ENCODE measurements at places on chromosomes 1 and 21.
A peak's percentile ranks its signal among the peaks of the same experiment; 100 is the strongest.

DNA sequence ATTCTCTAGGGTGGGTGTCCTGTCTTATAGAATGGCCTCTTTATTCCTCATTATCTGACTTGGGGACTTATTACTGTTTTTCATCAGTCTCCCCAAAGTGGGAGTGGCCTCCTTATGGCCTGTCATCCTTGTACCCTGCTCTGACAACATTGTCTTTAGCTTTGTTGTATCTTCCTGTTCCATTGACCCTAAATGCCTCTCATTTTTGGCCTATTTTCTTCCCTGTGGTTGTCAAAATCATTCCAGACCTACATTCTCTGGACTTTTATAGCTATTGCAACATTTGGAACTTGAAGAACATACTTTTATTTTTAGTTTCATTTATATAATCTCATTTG, 9.7 kb downstream of the SFT2D2 start:
- no peak for DNase-seq

GRCh38 chr1:178284058-178284457, 190.2 kb downstream of the RASAL2 start:
- peak; percentile 19 for DNase-seq

GRCh38 chr1:209657140-209657879, 5.1 kb upstream of the LAMB3 start:
- peak; percentile 83 for DNase-seq

DNA sequence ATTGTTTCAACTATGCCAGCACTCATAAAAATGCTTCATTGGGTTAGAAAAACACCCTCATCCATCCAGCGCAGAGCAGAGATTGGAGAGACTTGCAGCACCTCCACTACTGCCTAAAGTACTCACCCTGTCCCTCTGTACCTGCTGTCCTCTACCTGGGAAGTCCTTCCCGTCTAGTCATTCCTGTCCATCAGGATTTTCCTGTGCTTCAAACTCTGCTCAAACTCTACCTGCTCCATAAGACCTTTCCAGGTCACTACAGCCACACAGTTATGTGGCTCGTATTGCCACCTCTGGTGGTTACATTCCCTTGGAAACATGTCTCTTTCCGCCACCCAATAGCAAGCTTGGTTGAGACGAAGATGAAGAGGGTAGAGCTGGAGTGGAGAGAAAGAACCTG, 7.2 kb downstream of the OVGP1 start:
- no peak for DNase-seq

DNA sequence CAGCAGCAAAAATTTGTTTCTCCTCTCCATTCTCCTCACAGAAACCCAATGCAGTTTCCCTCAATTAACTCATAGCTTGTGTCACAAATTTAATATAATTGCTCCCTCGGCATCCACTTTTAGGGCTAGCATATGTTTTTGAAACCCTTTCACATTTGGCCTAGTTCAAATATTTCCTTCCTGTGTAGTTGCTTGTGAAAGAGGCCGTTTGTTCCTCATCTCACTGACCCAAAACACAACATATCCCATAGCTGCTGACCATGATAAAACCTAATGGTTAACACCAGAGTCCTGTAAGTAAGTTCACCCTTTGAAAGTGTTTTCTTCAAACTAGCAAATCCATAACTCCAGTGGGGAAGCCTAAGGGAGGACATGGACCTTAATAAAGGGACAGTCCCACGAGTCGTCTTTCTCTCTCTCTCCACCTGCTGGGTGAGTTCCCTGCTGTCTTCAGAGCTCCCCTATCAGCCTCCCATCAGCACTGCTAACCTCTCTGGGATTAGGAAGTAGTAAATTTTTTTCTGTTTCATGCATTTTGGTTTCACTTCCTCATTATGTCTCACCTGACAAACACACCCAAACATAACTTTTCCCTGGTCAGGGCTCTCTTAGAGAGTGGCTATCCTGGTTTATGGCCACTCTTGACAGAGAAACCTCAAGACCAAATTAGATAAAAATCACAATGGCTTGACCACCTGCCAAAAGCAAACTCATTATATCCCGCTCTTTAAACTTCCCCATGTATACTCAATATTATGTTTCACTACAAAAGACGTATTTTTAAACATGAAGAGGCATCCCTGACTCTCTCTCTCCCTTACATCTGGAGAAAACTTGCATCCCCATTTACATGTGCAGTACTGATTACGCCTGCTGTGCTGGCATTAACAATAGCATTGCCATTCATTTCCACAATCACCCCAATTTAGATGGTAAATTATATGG, 177.7 kb upstream of the HP1BP3 start:
- no peak for DNase-seq

DNA sequence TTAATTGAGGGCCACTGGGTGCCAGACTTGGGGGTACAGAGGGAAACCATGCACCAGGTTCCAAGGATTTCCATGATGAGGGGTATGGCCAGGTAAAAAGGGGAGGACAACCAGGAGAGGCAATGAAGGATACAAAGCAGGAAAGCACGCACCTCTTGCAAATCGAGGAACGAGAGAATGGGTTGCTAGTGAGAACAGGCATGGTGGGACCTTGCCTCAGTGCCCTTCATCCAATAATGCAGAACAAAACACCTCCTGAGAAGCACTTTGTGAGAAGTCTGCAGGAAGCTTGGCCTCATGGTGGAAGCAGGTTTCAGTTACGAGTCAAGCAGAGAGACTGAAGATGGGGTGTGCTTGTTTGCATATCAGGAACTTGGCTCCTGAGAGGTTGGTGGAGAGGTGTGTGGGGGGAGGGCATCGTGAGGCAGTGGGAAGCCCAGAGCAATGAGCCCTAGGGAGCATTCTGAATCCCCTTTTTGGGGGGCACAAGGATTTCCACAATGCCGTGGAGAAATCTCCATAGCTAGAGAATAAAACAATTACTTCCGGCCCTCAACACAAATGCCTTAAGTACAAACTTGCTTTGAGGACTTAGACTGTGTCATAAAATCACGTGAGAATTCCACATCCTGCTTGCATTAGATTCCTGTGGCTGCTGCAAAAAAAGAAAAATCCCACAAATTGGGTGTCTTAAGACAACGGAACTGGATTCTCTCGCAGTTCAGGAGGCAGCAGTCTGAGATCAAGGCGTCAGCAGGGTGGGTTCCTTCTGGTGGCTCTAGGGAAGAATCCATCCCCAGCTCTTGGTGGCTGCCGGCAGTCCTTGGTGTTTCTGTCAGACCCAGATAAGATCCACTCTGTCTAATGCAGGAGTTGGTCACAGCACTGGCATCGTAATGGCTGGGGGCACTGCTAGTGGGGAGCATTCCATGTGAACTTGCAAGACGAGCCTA, 54.9 kb upstream of the BACE2 start:
- no peak for DNase-seq

DNA sequence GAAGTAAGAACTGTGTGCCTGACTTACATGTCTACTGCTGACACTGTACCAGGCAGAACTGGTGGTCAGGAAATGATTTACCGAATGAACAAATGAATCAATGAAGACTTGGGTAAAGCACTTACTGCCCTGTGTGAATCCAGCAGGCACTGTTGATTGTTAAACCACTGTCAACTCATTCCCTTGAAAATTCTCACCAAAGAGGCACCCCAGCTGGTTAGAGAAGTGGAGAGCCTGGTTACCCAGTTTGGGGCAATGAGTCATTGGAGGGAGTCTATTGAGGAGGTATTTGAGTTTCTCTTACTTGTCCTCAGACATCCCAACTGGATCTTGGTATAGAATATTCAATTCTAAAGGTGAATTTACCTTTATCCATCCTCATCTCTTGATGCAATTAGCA, 34.2 kb downstream of the JUN start:
- DNase-seq, result no peak

GRCh38 chr1:104761961-104762570, 1012.4 kb downstream of the AMY1C start:
- DNase-seq, result no peak

- DNase-seq, result no peak
These were observed 17.7 kb upstream of the GFI1 start for GRCh38 chr1:92504291-92505014.

DNA sequence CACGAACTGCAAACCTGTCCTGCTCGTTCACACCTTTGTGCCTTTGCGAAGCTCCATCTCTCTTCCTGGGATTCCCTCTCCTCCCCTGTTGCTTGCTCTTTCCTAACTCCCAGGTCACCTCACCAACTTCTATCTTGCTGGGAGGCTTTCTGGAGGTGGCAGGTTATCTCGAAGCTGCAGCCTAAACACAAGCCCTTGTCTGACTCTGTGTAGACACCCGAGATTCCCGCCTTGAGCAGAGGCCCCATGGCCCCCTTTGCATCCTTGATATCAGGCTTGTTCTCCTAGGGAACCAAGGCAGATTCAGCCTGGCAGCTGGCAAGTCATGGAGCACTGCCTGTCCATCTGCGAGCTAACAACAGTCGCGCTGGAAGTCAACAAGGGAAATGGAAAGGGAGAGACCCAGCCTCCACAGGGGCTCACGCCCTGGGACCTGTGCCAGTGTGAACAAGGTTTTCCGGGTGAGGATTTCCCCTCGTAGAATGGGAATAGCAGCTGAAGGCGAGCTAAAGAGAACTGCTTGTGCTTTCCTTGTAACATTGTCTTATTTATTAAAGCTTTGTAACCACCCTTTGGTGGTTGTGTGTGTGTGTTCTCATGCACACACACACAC, 109.5 kb upstream of the JUN start:
- no peak for DNase-seq

- no peak for DNase-seq
These were observed 72.4 kb upstream of the TRAPPC10 start for GRCh38 chr21:43939443-43940328.

DNA sequence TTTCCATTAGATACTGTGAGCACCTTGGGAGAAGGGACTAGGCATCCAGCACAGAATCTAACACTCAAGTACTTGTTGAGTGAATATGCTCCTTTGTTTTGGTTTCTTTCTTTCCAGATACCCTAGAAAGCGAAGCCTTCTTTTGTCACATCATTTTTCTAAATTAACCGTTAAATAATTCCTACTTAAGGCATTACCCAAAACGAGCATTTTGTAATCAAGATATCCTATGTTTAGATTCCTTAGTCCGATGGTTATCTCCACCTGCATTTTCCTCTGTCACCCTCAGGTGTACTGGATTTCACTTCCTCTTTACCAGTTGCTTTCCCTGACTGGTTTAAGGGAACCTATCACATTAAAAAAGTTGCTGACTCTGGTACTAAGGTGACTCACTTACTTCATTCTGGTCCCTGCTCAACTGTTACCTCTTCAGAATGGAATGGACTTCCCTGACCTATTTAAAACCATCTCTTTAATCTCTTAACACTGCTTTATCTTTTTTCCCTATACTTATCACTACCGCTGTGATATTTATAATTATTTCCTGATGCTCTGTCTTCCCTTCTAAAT, 3.2 kb downstream of the B3GALNT2 start:
- peak; percentile 15 for DNase-seq

GRCh38 chr1:228754646-228755268, 19.5 kb downstream of the RHOU start:
- DNase-seq, result no peak

DNA sequence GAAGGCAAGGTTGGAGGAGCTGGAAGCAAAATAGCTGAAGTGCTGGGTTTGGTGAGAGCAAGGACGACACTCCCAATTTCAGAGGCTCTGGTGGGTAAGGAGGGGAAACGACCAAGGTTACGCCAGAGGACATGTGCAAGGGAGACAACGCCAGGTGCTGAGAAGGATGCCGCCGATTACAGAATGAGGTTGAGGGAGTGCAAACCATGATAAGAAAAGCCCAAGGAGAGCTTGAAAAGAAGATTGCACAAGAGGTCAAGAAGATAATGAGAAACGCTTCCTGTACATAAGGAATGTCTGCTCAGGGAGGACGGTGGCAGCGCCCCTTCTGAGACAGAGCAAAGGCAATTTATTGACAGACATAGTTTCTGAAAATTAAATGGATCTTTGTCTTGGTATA, 382.0 kb upstream of the PROX1 start:
- DNase-seq, result no peak

DNA sequence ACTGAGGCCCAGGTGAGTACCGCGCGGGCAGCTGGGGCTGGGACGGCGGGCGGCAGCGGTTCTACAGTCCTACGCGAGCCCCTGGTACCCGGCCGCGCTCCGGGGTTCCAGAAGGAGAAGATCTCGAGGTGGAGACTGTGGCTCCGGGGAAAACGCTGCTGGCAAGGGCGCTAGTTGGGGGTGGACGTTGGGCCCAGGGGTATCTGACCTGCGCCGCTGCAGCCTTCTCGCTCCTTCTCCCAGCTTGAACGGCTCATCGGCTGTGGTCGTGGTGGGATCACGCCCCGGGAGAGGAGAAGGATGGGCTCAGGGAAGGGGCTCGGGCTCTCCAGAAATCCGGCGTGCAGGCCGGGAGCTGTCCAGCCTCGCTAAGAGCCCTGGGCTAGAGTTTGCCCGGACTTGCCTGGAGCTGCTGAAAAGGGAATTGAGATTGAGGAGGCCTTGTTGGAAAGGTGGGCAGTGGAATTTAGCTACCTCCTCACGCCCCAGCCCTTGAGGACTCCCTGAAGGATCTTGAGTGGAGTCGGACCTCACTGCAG, 1.1 kb upstream of the POU3F1 start:
- peak; percentile 61 for DNase-seq

GRCh38 chr1:39269349-39269748, 64.9 kb downstream of the MACF1 start:
- no peak for DNase-seq

DNA sequence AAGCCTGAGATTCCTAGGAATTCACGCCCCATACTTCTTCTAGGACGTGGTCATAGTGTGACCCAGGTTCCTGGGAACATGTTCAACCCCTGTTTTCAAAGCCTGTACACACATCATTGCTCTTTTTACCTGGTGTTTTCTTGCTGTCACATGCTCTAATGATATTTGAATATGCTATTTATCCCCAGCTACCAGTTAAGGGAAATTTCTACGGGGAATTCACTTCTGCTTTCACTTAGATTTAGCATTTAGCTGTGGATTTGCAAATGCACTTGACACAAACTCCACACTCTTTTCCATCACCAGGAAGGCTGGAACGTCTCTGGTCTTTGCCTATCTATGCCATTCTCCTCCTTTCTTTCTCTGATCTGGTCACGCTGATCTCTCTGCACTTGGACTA, 11.3 kb upstream of the SAMSN1 start:
- DNase-seq, result no peak

Data from mesenchymal stem cell (in vitro differentiated cells and primary cell).